Stimulated activated naive CD8-positive, alpha-beta T cell treated with anti-CD3 and anti-CD28 coated beads, Interleukin-15, Interleukin-2, amounts not matched to agents 100 U/mL and 50 U/mL, for 24 hours (primary cell): ENCODE measurements at places on chromosomes 12 and 14.
A peak's percentile ranks its signal among the peaks of the same experiment; 100 is the strongest.

- DNase-seq, result no peak
Observed at GRCh38 chr12:2311020-2311778, 258.4 kb downstream of the CACNA1C start.

DNA sequence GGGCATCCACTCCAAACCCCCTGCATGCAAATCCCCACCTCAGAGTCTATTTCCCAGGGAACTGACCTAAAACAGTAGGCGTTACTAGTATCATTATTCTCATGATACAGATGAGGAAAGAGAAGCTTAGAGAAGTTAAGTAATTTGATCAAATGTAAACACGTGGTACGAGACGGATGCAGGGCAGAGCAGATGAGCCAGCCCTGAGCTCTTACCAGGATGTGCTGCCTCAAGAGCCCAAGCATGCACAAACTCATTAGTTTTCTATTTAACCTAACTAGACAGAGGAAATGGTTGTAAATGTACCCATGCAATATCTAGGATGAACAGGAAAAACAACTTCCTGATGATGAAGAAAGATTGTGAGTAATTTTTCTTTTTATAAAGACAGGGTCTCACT lies 173.3 kb upstream of the RASSF8 start:
- DNase-seq, result no peak

DNA sequence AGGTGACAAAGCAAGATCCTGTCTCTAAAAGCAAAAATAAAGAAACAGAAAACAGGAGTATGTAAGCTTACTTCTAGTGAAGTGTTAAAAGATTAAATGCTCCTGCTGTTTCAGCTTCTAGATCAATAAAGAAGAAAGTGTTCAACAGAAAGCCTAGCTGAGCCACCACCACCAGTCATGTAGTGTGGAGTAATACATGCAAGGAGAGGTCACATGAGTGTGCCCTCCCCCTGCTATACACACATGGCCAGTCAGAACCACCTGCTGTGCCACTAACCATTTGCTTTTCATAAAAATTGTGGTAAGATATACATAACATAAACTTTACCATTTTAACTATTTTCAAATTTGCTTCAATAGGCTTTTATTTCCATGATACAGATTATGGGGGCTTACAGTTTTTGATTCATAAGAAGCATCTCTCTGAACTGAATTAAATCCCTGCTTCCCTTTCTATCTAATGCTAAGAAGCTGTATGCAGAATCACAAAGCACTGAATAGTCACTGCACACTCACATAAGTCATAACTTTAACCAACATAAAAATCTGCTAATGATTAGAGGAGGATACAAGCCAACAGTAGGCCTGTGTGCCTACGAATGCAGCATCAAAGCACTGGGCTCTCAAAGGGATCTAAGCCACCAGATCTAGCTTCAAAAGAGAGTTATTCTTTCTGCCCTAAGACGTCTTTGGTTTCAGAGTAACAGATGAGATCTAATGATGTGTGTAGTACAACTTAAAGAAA lies 515.5 kb downstream of the C12orf50 start:
- no peak for DNase-seq

- no peak for DNase-seq
Observed at GRCh38 chr12:116980083-116980482, 69.3 kb downstream of the FBXW8 start.

DNA sequence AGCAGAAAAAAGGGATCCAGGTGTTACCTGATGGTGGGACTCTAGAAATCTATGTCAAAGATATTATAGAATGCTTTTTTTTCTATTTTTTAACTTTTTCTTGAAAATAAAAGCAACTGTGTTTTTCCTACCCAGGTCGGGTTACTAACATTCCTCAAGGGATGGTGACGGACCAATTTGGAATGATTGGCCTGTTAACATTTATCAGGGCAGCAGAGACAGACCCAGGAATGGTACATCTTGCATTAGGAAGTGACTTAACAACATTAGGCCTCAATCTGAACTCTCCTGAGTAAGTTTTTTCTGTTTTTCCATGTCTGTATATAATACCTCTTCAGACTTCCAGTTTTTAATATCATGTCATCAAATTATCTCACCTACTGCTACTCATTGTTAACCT lies 27.6 kb upstream of the KCNMB4 start:
- no peak for DNase-seq

DNA sequence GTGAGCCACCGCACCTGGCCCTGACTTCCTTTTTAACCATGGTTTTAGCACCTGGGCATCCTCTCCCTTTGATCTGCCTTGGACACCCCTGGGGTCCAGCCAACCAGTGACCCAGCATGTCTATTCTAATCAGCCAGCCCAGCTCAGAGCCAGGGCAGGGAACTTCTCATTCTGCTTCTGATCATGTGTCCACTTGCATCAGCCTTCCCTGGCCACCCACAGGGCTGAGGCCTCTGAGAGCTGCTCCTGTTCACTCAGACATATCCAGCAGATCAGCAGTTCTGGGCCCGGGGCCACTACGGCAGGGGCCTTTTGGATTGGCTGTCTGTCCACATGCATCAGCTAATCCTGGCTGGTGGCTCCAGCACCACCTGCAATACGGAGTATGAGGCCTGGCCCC lies 117.9 kb upstream of the MAP1LC3B2 start:
- no peak for DNase-seq

GRCh38 chr12:110316861-110317260 lies 35.8 kb downstream of the ATP2A2 start:
- no peak for DNase-seq

- no peak for DNase-seq
Observed at GRCh38 chr12:58976146-58976545, 55.8 kb upstream of the LRIG3 start.

DNA sequence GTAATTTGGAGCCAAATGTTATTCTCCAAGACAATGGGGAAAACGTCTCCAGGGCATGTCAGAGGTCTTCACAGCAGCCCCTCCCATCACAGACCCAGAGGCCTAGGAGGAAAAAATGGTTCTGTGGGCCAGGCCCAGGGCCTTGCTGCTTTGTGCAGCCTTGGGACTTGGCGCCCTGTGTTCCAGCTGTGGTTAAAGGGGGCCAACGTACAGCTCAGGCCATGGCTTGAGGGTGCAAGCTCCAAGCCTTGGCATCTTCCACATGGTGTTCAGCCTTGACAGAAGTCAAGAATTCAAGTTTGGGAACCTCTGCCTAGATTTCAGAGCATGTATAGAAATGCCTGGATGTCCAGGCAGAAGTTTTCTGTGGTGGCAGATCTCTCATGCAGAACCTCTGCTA lies 3.2 kb upstream of the CRY1 start:
- no peak for DNase-seq

GRCh38 chr14:29722831-29723230 lies 204.8 kb downstream of the PRKD1 start:
- DNase-seq, result no peak

DNA sequence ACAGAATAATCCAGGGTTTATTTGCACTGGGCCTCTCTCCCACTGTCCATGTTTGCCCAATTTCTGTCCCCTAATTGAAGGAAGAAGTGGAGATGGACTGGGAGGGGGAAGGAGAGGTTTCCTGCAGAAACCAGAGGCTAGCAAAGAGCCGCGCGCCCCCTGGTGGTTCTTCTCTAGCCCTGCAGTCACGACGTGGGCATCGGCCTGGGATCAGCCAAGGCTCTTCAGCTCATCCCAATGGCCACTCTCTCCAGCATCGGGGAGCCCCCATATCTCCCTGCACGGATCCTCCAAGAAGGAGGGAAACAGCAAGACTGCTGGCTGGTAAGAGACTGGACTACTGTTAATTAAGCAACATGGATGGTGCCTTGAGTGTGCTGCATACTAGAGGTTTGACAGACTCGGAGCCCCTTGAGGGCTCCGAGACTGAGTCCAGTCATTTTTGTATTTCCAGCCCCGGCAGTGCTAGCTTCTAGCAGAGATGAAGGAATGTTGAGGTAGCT lies 18.7 kb downstream of the ZBTB39 start:
- DNase-seq, result peak; percentile 79

DNA sequence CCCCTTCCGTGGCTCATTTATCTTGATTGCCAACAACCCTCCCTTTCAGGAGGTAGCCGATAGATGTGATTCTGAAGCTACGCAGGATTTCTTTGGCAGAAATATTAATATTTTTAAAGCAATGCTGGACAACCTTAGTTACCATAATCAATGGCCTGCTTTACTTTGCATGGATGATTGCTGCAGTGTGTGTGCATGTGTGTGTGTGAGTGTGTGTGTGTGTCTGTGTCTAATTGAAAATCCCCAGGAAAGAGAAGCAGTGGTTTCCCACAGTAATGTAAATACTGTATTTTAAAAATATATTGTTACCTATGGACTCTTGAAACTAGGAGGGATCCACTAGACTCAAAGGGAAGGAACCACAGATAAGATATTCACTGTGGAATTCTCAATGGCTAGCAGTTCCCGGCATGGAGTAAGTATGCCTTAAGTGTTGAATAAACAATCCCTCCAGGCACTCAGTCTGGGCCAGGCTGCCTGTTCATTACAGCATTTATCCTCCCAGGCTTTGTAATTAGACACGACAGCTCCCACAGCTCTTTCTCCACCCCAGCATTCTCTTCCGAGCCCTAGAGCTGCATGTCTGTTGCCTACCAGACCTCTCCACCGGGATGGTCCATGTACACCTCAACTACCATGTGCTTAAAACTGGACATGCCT lies 22.5 kb upstream of the C14orf132 start:
- DNase-seq, result no peak

DNA sequence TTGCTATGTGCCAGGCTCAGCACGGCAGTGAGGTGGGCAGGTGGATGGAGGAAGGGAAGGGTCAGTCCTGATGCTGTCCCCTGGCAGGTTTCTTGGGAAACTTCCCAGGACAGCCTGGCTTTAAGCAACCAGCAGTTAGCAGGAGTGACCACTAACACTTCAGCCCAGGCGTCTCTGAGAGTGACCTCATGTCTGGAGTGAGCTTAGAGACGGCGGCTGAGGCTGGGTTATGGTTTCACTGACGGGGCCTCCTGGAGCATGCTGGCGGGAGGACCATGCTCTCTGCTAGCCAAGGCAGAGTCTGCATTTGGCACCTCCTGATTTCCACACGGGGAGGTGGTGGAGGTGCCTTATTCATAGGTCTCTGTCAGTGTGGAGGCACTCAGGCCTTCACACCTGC lies 2.5 kb downstream of the HHIPL1 start:
- no peak for DNase-seq

GRCh38 chr14:92122761-92123160 lies 992 bp downstream of the CPSF2 start:
- no peak for DNase-seq

GRCh38 chr12:95851606-95852005 lies 7.1 kb upstream of the SNRPF start:
- no peak for DNase-seq
